Stimulated activated CD8-positive, alpha-beta memory T cell treated with anti-CD3 and anti-CD28 coated beads, Interleukin-7, amount 100 ng/mL, for 1 hour (primary cell): ENCODE measurements at places on chromosomes 2 and 18.

- DNase-seq, result no peak
Measured at GRCh38 chr18:25843791-25844190, 246.6 kb downstream of the SS18 start.

DNA sequence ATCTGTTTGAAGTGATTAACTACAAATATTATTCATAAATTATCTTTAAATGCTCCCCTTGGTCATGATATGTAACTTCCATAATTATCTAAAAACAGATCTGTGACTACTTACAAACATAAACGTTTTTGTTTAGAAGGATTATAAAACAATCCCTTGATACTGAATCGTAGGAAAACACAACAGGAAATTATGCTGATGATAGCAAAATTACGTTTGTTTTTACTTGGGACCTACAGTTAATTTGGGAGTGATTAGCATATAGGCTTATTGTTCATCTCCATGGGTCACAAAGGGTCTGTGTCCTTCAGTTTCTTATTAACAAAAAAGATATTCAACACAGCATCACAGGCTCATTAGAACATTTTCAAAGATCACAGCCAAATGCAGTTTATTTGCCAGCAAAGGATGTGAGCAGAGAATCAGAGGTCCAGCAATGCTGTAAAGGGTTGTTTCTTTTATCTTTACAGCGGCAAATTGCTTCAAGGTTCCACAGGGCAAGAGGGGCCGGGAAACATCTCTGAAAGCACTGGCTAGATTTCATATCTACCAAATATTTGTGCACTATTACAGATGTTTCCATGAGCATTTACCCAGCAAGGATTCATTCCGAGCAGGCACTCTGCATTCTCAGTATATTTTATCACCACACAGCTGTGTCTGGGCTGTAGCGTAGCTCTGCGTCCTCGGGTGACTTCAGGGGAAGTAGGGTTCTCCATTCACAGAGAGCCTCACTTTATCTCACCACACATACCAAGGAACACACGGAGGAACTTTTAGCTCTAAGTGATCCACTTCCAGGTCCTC, 4.1 kb downstream of the CCDC195 start:
- no peak for DNase-seq

DNA sequence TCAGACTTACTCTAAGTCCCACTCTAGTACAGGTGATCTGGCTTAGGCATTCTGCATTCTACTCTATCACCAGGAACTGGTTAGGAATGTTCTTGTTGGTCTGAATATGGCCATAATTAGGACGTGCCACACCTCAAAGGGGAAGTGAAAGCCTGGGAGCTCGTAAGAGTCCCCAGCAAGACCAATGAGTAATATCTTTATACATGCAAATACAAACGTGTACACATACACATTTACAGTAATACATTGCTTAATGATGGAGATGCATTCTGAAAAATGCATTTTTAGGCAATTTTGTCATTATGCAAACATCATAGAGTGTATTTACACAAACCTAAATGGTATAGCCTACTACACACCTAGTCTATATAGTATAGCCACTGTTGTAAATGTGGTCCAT, 19.5 kb upstream of the ERCC3 start:
- no peak for DNase-seq

GRCh38 chr2:239181074-239181902, 219.5 kb downstream of the HDAC4 start:
- DNase-seq, result no peak

DNA sequence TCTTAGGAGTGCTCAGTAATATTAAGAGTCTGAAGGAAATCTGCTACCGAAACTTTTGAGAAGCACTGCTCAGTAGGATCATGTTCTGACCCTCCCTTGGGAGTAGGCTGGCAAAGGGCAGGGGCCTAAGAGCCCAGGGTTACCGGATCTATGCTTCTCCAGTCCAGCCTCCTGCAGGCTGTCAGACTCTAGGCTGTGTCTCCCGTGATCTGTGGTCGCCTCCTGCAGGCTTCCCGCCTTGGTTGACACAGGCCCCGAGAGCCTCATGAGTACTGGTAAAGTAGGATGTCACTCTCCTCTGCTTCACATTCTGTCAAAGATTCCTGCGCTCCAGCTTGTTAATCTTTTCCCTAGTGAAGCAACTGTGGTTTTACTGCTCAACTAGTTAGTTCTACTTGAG, 647.8 kb upstream of the RAB6C start:
- no peak for DNase-seq

DNA sequence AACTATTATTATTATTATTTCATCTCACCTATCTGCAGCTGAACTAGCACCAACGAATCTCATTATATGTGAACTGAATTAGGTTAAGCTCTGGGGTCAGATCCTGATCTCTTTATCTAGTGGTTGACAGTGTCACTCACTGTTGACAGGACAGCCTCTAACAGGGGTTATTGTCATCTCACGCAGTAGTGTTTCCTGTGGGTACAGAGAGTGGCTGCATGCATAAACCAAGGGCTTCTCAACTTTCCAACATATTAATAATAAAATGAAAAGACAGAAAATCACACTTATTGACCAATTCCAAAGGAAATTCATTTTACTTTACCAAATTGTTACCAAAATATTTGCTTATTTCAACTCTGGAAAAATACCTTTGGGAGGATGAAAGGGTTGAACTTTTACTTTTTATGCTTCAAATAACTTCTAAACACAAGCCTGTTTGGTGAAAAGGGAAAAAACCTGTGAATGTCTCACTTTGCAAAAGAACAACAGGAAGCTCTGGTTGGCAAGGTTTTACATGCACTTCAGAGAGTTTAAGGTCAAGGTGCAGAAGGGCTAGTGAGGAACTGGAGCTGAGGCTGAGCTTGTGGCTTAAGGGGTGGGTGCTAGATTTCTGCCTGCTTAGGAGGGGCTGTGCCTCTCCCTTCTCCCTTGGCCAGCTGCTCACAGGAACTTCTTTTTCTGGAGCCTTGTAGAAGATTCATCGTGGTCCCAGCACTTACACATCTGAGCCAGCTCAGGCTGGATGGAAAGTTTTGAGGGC, 72.6 kb downstream of the CTAGE1 start:
- no peak for DNase-seq

DNA sequence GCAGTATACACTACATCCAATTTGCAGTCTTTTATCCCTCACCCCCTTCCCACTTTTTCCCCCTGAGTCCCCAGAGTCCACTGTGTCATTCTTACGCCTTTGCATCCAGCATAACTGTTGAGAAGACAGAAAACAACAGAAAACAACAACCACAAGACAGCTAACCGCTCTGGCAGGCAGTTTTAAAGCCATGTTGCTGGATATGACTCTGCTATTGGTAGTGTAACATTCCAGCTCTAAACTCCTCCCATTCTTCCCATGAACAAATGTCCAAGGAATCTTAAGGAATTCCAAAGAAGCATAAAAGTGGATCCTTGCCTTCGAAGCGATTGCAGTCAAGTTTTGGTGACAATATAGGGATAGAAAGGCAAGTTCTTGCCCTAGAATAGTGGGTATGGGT, 599.1 kb downstream of the NYAP2 start:
- no peak for DNase-seq

GRCh38 chr2:17765398-17765797, 11.5 kb downstream of the GEN1 start:
- DNase-seq, result no peak

GRCh38 chr2:41854227-41854626, 193.6 kb upstream of the PKDCC start:
- no peak for DNase-seq

GRCh38 chr2:241968417-241968816, 98.9 kb downstream of the RTP5 start:
- DNase-seq, result no peak

- DNase-seq, result no peak
Measured at GRCh38 chr2:110660558-110660957, 17.3 kb downstream of the BUB1 start.

GRCh38 chr18:72444111-72444797, 99.9 kb downstream of the CBLN2 start:
- no peak for DNase-seq

- no peak for DNase-seq
Measured at GRCh38 chr2:42913280-42913878, 121.0 kb upstream of the HAAO start.

DNA sequence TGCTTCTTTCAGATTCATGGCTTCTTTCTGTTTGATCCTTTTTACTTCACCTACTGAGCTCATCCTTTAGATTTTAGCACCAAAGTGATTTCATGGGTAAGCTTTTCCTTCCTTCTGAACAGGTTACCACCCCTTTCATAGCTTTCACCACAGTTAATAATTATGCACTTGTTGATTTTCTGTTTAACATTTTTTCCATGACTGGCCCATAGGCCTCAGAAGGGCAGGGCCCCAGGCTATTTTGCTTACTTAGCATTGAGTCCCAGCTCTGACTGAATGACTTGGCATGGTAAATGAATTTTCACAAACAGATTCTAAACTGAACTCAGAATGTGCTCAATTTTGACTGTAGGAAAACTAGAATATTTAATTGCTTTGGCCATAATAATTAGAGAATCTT, 177.0 kb downstream of the GCA start:
- DNase-seq, result no peak

DNA sequence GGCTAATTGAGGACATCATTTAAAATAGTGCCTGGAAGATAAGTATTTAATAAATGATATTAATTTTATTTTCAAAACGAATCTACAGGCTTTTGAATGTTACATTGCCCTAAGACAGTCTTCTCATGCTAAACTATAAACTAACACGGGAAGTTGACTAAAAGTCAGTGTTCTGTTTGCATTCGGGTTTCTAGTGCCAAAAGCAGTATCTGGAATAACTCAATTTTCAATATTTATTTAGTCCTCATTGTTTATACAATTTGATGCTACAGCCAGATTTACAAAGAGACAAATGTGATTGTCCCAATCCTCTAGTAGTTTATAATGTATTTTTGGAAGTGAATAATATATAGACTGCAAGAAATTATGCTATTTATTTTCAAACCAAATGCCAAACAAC, 429.2 kb downstream of the LRP1B start:
- DNase-seq, result no peak

- DNase-seq, result no peak
Measured at GRCh38 chr2:64639691-64640090, 14.0 kb downstream of the SERTAD2 start.

- DNase-seq, result peak; percentile 8
Measured at GRCh38 chr2:46239847-46240181, 57.4 kb upstream of the EPAS1 start.

- DNase-seq, result no peak
Measured at GRCh38 chr2:151730262-151730975, 3.9 kb downstream of the NEB start.

- DNase-seq, result no peak
Measured at GRCh38 chr2:57602733-57603132, 443.9 kb upstream of the VRK2 start.

DNA sequence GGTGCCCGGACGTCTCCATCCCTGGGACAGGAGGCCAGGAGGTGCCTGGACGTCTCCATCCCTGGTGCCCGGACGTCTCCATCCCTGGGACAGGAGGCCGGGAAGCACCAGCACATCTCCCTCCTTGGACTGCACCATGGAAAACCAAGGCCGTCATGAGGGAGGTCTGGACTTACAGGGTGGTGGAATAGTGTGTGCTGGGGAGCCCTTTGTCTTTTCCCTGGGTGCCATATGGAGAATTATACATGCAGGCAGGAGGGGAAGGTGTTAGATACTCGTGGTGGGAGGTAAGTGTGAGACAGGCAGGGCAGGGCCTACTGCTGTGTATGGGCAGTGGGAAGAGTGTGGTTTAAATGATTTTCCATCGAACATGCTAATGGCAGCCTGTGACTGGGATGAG, 52.9 kb downstream of the RTP5 start:
- DNase-seq, result no peak

DNA sequence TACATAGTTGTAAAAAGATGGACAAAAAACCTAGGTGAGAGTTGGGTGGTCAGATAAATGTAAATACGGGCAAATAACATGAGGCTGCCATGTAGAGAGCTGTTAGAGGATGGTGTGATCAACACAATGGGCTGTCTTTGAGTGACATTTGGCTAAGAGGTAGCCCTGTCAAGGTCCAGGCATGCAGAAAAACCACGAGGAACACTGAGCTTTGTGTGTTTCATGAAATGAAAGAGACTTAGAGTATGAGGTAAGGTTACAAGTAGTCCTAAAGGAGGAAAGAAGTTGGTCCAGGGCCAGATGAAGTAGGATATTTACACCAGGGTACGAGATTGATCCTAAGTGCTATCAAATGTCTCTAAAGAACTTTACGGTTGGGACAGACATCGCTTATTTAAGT, 160.9 kb downstream of the RDH14 start:
- no peak for DNase-seq

GRCh38 chr2:23636426-23636825, 251.4 kb downstream of the KLHL29 start:
- no peak for DNase-seq

DNA sequence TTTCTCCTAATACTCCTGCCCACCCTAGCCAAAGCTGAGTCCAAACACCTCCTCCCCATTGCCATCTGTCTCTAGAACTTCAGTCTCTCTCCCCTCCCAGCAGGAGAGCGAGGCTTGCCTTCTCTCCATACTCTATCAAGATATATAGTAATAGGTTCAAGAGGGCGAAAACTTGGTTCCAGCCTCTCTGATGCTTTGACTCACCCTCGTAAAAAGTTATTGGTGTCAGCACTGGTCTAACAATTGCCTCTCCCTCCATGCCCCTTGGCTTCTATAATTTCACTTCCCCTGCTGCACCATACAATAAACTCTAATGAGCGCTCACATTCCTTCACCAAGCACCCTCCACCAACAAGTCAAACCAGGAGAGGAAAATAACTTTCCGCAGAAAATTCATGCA, 797.3 kb downstream of the BCL11A start:
- no peak for DNase-seq

DNA sequence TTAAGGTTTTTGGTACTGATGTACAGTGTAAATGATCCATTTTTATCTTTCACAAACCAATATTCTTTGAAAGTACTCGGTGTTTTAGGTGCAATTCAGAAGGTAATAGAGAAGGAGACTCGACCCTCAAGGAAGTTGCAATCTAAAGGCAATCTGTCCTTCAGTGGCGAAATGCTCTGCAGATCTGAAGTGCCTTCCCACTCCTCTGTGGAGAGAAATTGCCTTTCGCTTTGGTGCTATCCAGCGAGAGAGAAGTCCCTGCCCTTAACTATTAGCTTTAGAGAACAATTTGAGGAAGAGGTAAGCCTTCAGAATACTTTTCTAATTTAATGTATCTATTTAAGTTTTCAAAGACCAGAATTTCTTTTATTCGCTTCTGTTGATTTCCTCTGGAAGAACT, 371.8 kb upstream of the FANCL start:
- DNase-seq, result no peak

DNA sequence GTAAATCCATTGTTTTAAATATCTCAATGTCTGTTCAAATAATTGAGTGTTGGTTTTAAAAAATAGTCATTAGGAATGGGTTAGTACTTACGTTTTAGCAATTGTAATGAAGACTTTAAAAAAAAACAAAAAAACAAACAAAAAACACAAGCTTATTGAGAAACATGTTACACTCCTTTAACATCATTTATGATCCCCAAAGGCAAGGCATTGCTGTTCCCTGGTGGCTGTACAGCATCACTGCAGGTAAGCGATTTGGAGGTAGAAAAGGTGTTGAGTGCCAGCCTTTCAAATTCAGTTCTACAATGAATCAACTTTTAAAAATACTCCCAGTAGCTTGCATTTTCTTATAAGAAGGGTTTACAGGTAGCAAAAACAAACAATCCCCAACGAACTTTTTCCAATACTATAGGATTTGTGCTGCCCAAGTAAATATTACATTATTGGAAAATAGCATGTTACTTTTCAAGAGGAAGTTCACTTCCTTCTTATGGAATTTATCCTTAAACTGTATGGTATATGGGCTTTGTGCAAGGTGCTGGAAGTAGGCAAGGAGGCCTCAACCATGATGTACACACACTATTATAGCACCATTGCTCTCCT, 27.5 kb downstream of the CNRIP1 start:
- DNase-seq, result no peak

GRCh38 chr2:140744379-140744778, 1386.4 kb downstream of the LRP1B start:
- no peak for DNase-seq
